G401 (cell line): ENCODE measurements at places on chromosomes 4 and X.
A peak's percentile ranks its signal among the peaks of the same experiment; 100 is the strongest.

- DNase-seq: no peak
Observed at GRCh38 chr4:7744142-7744804, 195.4 kb downstream of the AFAP1 start.

DNA sequence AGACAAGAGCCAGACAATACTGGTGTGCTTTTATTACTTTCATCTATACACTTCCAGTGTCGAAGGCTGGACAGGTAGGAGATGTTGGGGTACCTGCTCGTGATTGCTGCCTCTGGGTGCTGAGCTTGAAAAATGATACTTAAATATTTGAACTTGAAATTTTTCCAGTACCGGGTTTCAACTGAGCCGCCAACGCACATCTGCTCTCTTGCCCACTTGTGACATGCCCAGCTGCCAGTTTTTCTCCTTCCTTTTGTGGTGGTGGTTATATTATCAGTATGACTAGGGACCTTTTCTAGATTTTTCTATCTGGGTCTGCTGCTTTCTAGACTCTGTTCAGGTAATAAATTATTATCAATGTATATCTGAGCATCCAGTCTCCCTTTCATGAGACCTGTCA is 3.4 kb downstream of the OGT start:
- no peak for DNase-seq

- DNase-seq: no peak
Observed at GRCh38 chr4:115028682-115029410, 84.6 kb downstream of the NDST4 start.

DNA sequence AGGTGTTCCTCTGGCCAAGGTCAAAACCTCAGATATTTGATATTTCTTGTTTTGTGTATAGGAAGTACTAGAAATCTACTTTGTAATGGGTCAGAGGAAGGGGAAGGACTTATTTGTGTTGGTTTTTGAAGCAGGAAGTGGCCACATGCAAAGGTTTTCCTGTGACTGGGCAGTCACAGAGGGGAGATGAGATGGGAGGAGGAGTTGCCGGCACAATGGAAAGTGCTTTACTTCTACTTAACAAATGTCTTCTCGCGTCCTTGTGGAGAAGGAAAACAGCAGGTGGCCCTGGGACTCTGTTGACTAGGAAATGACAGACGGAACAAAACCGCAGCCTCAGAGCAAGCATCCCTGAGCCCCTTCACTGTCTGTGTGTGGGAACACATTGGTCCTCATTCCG is 46.6 kb downstream of the SHROOM2 start:
- no peak for DNase-seq

- DNase-seq: peak; percentile 13
Observed at GRCh38 chrX:115147220-115147619, 42.0 kb upstream of the RBMXL3 start.

GRCh38 chr4:153421941-153422340 is 44.2 kb upstream of the TMEM131L start:
- no peak for DNase-seq

GRCh38 chr4:140081641-140082390 is 72.2 kb downstream of the MAML3 start:
- no peak for DNase-seq

GRCh38 chr4:7867191-7867590 is 72.5 kb downstream of the AFAP1 start:
- DNase-seq: no peak

- no peak for DNase-seq
Observed at GRCh38 chrX:66410806-66411205, 228.1 kb downstream of the EDA2R start.

- DNase-seq: no peak
Observed at GRCh38 chr4:173937631-173938270, 345.7 kb downstream of the FBXO8 start.

- no peak for DNase-seq
Observed at GRCh38 chr4:77586951-77587383, 18.7 kb upstream of the CXCL13 start.

DNA sequence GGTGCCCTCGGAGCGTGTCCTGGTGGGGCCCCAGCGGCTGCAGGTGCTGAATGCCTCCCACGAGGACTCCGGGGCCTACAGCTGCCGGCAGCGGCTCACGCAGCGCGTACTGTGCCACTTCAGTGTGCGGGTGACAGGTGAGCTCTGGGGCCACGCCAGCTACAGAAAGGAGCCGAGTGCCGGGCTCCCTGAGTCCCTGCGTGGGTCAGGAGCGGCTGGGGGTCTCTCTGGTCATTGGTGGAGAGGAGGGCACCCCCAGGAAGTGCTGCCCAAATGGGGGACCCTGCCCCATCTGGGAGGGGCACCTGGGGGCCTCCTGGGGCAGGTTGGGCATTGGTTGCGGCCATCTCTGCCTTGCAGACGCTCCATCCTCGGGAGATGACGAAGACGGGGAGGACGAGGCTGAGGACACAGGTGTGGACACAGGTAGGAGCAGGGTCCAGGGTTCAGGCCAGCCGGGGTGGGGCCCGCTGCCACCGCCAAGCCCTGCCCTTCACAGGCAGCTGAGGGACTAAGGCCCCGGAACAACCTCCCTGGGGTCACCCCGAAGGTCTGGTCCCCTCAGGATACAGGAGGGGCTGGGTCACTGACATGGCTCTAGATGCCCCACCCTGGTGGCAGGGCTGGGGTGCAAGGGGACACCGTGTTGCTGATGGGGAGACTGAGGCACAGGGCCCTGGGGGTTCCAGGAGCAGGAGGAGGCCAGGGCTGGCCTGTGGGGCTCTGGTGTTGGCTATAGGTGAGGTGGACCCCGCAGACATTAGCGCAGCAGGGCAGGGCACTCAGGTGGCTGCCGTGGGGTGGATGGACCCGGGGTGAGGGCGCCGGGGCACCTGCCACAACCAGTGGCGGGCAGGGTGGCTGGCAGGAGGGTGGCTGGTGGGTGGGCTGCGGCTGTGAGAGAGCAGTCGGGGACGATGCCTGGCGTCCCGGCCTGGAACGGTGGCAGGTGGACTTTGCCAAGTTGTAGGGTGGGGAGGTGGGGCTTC is 6.6 kb downstream of the FGFR3 start:
- no peak for DNase-seq

DNA sequence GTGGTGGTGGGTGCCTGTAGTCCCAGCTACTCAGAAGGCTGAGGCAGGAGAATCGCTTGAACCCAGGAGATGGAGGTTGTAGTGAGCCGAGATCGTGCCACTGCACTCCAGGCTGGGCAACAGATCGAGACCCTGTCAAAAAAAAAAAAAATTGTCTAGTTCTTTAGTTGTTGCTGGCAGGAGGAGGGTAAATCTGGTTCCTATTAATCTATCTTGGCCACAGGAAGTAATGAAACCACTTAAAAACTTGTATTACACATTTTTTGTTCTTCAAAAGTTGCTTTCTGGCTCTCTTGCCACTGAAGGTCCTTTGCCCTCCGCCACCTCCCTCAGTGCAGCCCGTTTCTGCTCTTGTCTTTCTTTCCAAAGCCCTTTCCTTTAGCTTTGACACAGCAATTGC is 102.9 kb upstream of the ARSJ start:
- no peak for DNase-seq
